CMK (cell line): ENCODE measurements at places on chromosomes 2 and 18.

DNA sequence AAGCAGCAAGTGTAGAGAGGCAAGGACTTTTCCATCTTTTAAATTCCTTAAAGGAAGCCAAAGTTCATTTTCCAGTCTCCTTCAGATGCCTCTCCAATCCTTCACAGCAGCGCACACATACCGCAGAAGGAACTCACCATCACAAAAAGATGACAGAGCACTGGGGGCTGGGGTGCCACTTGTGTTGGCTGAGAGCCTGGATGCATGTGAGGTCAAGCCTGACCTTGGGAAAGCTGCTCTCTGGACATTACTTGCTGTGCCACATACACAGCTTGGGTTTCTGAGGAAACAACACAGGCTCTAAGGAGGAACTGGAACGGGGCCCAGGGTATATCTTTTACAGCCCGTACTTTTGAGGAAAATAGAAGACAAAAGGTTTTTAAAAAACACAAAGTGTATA lies 364.3 kb upstream of the MEX3C start:
- DNase-seq: no peak

DNA sequence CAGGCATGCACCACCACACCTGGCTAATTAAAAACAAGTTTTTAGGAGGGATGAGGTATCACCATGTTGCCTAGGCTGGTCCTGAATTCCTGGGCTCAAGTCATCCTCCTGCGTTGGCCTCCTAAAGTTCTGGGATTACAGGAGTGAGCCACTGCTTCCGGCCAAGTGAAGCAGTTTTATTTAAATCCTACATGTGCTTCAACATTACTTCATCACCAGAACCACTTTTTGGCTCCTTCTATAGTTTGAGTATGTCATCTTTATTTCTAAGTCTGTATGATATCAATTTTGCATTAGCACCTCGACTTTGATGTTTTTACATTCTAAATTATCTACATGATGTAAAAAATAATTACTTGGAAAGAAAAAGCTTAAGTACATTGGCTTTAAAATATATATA lies 144.3 kb downstream of the FMNL2 start:
- DNase-seq: no peak

GRCh38 chr2:153476816-153477635 lies 1.5 kb downstream of the RPRM start:
- no peak for DNase-seq

DNA sequence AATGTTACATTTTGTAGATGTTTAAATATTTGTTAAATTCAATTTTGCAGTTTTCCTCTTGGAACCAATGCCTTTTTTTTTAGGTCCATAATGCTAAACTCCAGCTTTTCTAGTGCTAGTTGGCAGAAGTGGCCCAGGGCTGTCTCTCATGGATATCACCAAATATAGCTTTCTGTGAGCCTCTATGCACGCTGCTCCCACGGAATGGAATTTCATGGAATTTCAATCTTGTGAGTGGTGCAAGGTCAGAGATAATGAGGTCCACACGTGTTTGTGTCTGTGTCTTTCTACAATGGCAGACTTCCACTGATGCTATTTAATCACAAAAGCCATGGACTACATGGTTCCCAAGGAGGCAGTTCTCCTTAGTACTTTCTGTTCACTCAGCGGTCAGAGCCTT lies 191.5 kb upstream of the PARD3B start:
- no peak for DNase-seq

DNA sequence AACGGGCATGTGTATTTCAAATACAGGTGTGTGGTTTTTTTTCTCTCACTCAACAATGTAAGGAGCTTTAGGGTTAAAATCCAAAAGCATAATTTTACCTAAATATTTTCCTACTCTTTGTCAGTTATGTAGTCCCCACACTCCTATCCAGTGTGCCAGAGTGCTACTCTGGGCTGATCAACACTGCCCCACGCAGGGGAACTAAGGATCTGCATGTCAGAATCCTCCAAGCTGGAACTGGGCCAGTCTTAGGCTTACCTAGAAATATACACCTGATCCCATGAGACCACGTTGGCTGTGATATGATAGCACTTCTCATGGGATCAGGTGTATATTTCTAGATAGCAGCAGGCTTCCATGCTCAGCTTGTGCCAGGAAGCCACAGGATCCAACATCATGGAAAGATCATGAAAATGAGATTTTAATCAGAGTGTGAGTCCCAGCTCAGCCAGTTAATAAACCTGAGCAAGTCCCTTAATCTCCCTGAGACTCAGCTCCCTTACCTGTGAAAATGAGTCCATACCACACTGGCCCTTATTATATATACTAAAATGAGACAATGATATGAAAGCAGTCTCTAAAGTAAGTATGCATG lies 29.7 kb downstream of the CCDC141 start:
- DNase-seq: no peak

DNA sequence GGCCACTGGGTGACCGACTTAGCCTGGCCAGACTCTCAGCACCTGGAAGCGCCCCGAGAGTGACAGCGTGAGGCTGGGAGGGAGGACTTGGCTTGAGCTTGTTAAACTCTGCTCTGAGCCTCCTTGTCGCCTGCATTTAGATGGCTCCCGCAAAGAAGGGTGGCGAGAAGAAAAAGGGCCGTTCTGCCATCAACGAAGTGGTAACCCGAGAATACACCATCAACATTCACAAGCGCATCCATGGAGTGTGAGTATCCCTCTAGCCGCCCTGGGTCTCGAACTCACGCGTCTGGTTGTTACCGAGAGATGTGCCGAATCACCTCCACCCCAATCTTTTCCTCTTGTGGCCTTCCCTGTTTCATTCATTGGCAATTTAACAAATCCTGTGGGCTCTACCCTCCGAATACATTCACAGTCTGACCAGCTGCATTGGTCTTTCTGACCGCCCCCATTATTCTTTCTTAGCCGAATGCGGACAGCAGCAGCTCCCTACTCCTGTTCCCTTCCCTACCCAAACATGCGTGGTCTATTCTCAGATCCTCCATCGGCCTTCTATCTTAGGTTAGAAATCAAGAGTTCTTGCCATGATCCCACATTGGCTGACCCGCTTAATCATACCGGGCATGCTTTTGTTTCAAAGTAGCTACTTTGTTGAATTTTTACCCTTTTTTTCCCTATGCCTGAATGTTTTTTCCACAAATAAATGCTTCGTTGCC lies 631 bp downstream of the RPL31 start:
- DNase-seq: no peak

DNA sequence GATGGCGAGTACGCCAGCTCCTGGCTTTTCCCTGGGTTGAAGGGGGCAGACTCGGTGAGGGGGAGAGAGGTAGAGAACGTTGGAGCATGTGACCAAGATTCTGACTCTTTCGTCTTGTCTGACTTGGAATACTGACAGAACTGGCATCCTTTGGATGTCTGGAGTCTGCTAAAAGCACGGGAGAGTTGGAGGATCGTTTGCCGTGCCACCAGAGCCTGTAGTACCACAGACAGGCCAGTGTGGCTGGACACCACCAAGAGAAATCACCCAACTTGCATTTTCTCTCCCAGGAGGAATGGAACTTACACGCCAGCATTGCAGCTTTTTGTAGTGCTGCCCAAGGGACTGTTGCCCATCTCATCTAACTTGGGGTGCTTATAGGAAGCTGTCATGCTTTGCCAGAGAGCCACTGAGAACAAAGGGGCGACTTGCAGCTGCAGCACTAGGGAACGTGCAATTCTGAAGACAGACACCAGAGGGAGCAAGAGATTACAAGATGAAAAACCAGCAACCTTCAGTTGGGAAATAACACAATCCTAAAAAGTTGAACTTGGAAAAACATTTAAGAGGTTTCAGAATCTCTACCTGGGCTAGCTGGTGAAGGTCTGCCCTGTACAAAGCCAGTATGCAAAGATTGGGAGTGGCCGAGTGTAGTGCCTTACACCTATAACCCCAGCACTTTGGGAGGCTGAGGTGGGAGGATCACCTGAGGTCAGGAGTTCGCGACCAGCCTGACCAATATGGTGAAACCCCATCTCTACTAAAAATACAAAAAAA lies 24.1 kb downstream of the PSMG2 start:
- DNase-seq: no peak

- DNase-seq: no peak
Measured at GRCh38 chr18:31977270-31977872, 34.4 kb upstream of the TRAPPC8 start.

DNA sequence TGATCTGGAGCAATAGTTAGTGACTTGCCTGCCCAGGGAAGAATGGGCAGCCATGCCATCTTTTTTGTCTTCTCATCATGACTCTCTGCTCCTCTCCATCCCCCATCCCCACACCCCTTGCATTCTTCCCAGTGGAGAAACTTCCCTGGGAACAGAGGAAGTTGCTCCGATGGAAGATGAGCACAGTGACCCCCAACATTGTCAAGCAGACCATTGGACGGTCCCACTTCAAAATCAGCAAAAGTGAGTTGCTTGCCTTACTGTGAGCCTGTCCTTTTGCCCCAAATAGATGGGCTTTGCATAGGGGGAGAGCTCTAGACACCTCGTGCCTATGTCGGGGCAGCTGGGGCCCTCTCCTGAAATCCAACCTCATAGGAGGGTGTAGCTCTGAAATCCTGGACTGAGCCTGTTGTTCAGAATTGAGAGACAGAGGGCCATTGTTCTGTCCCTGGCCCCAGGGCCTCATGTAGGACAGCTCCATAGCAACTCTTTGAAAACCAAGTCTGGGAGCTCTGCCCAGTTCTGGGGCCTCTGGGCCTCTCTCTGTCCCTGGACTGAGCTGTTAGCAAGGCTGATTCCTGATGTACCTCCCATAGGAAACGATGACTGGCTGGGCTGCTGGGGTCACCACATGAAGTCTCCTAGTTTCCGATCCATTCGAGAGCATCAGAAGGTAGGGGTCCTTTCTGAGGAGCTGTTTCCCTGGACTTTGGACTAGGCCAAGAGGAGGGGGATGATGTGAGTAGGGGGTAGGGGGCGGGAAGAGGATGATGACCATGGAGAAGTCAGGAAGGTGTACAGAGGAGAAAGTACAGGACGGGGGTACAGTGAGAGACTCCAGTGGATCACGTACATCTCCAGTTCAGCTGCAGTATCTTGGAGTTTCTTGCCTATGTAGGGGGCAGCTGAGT lies 35.2 kb downstream of the TTLL4 start:
- DNase-seq: no peak

DNA sequence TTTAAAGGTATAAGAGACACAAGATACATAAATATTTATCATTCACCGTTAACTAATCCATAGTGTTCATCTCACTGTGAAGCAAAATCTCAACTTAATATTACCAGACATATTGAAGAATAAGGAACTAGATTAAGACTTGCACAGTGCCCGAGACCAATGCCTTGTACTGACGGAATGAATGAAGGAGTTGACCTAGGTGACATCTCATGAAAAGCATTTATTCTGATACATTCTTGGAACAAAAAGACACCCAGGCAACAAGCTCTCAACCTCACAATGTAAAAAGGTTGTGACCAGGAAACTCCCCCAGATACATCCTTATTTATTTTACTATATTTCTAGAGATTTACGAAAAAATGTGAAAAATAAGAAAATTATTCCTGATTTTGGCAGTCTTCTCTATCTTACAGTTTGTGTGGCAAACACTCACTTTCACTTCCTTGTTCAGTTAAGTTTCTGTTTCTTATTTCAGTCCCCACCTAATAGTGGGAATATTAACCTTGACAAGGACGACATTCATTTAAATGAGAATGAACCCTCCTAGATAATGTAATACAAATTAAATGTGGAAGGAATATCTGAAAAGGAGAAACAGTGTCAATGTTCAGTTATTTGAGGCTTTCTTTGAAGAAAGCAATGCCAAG lies 28.4 kb downstream of the M1AP start:
- DNase-seq: no peak

DNA sequence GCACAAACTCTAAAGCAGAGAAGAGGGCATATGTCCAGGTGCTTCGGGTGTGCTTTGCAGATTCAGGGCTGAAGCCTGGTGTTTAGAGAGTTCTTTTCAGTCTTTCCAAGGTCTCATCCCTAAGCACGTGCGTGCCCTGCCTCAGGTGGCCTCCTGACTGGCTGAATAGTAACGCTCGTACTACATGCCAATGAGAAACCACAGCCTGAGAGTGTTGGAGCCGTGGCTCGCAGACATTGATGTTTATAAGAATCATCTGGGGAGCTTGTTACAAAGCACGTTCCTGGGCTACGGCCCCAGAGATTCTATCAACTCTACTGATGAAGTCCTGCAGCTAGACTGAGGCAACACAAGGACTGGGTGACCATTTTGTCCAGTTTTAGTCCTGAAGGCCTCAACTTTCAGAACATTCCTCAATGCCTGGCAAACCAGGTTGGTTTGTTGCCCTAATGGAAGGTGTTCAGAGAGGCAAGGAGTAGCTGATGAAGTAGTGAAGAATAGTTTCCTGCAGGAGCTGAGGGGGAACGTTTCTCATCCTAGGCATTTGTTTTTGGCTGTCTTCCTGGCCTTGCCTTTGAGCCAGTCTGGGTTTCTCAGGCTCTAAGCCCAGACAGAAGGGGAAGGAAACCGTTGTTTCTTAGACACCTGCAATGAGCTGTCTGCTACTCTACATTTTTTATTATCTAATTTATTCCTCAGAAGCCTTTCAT lies 31.5 kb upstream of the HAAO start:
- DNase-seq: no peak

GRCh38 chr18:55110436-55110835 lies 151.2 kb upstream of the CCDC68 start:
- no peak for DNase-seq

DNA sequence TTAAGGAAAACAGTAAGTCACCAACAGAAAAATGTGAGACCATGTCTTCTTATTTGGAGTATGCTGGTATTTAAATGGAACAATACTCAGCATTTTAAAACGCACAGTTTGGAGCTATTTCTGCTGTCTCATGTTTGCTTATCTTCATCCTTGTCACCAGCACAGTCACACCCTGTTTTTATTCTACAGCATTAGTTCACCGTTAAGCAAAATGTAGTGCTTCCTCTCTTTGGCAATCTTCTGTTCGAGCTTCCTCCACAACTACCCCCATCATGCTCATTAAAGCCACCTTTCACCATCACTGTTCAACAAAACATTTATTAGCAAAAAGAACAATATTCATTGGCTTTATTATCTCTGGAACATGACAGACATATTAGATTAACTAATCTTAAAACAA lies 64.0 kb downstream of the SLC40A1 start:
- DNase-seq: no peak

DNA sequence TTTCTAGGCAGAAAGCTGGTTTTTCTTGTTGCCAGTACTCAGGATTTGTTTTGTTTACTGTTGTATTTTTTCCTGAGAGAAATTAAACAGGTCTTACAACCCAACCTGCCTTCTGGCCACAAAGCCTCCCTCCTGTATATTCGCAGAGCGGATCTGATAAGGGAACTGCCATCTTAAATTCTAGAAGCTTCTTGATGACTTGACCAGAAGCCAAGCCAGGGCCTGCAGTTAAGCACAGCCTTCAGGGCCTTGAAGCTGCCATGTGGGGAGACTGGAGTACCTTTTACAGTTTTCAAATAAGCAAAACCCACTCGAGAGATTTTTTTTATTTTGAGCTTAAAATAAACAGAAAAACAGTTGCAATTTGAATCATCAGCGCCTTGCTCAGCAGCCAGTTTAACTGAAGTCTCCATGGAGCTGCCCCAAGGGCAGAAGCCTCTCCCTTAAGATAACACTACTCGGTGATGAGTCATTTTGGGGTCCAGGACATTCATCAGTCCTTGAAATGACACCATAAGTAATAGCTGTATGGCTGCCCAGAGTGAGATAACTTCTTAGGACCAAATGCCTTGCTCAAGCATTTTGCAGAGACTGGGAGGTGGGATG lies 51.5 kb upstream of the PHLPP1 start:
- no peak for DNase-seq
